ENCODE measurements at places on chromosomes 1 and 21.

DNA sequence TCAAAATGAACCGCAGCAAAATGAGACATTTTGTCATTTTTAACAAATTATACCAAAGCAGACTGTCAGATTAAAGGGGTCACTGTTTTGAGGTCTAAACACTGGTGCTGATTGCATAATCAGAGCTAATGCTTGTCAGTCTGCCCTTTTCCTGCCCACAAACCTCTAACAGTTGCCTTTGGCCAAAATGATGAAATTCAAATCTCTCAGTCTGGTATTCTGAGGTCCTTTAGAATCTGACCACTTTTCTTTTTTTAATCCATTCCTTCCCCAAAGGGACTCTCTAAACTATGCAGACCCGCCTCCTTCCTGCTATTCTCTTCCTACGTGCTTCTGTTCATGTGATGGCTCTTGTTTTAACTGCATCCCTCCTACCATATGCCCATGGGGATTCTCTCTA lies 145.2 kb upstream of the SPATA6 start:
- peak; percentile 11 for DNase-seq

DNA sequence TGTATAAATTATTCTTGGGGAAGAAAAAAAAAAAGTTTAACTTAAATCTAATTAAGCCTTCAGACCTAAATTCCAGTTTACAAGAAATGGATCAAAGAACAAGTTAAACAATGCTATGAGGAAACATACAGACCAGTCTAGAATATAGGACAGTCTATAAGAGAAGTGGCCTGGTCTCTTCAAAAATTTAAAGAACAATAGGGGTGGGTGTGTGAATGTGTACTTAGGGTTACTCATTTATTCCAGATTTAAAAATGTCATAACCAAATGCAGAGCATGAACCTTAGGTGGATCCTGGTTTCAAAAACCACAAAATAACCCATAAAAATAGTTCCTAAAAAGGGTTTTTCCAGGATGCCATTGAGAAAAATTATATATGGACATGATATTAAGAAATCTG lies 21.8 kb upstream of the SYNJ1 start:
- no peak for DNase-seq

GRCh38 chr1:240193679-240194078 lies 102.0 kb downstream of the FMN2 start:
- DNase-seq = no peak

- no peak for DNase-seq
Observed at GRCh38 chr1:67740543-67740942, 55.5 kb downstream of the GADD45A start.

GRCh38 chr1:108897865-108898720 lies 21.3 kb downstream of the GPSM2 start:
- DNase-seq = peak; percentile 64

DNA sequence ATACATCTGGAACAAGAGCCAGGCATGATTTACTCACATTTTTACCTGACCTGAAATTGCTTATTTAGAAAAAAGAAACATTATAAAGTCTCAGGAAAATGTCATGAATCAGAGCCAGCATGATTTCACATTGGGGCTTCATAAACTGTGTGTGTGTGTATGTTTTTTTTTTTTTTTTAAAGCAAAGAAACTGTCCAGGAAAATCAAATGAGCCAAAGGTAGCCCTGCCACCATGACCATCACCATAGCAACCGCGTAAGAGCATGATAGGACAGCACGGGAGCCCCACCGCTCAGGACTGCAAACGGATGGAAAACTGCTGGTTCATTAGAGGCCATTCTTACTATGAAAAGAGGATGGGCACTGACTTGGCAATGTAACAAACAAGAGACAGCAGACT lies 139.2 kb downstream of the NTMT2 start:
- DNase-seq = no peak

DNA sequence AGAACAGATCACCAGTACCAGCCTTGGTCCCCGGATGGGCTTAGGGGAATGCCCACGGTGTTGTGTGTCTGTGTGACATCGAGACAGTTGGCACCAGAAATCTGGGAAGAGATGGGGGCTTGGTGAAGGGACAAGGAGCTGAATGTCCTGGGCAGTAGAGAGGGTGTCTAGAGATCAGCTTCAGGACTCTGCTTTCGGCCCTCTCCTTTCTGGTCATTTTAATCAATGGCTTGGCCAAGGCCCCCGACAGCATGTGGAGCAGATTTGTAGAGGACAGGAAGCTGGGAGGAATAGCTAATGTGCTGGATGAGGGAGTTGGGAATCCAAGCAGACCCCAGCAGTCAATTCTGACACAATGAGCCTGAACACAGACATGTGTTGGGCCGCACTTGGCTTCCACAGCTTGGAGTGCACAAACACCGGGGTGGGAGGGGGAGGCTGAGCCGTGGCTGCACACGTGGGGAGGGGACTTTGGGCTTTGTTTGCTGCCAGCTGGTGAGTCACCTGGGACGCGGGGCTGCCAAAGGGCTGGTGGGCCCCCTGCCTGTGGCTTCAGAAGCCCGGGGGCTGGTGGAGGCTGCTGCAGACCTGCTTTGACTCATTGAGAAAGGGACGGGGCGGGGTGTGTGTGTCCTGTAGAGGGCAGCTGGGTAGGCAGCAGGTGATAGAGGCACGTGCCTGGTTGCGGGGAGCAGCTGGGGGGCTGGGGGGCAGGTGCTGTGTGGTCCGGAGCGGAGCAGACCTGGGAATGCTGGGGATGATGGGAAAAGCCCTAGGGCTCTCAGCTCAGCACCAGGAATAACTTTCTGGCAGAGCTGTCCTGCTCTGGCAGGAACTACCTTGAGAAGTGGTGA lies 20.9 kb downstream of the SLC1A7 start:
- DNase-seq = peak; percentile 61

DNA sequence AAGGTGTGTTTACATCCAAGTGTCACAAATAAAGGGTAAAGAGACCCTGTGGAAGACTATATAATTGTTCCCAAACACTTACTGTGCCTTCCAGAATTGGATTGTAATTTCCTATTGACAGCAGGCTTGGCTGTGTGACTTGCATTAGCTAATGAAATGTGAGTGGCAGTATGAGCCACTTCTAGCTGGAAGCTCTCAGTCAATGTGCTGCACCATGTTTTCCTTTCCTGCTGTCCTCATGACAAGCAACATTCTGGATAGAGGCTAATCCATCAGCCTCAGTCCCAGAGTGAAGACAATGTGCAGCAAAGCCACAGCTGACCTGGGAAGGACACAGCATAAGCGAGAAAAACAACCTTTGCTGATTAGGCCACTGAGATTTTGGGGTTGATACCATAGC lies 5.9 kb upstream of the FOXJ3 start:
- no peak for DNase-seq

GRCh38 chr1:33302325-33302724 lies 18.6 kb downstream of the A3GALT2 start:
- DNase-seq = no peak

DNA sequence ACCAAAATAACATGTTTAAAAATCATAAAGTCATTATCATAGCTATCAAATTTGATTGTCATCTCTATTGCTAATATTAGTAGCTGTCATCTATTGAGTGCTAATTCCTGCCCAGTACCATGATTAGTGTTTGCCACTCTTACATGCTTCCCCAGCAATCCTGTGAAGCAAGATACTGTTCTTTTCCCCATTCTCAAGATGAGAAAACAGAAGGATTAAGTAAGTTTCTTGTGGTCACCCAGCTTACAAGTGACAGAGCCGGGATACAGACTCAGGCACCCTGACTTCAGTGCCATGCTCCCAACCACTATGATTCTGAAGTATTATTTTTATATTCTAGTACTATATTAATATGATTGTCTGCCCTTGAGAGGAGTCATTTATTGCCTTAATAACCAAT lies 36.5 kb downstream of the LRRC8C start:
- DNase-seq = no peak

- no peak for DNase-seq
Observed at GRCh38 chr1:14948112-14948652, 205.4 kb upstream of the TMEM51 start.

DNA sequence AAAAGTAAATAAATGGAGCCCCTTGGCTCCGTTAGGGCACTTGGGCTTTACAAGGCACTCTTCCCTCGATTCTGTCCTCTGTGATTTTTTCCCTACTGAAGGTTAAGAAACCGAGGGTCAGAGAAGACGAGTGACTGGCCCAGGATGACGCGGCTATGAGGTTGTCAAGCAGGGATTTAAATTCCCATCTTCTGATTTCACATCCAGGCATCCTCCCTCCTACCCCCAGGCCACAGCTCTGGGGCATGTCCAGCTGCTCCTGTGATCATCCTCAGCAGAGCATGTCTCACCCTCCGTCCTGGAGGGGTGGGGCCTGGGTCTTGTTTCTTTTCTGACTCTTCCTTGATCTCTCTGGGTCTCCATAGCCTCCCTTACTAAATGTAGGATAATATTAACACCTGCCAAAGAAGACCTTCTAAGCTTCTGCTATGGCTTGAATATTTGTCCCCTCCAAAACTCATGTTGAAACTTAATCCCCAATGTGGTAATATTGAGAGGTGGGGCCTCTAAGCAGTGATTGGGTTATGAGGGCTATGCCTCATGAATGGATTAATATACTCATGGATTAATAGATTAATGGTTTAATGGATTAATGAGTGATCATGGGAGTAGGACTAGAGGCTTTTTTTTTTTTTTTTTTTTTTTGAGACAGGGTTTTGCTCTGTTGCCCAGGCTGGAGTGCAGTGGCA lies 4.6 kb downstream of the CRYBG2 start:
- DNase-seq = peak; percentile 39

DNA sequence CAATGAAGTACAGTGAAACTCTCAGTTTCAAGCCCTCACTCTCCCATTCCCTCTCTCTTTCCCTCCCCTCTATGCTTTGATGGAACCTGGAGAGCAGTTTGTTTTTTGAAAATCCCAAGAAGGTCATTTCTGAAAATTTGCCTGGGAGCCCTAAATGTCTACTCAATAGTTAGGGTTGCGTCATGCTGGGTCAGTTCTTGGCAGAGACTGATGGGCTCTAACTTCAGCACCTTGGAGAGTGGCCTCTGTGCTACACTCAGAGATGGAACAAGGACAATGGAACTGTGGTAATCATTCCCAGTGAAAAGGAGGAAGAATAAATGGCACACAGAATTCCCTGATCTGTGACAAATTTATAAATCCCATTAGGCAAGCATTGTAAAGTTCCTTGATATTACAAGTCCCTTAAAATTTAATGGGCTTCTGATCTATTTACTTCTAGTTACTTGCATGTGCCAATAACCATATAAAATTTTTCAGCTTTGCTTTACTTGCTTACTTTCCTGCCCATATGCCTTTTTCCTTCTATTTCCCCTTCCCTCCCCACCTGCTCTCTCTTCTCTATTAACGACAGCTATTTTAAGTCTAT lies 182.9 kb upstream of the KCND3 start:
- peak; percentile 49 for DNase-seq

- peak; percentile 57 for DNase-seq
Observed at GRCh38 chr1:39632682-39633417, 6.6 kb downstream of the HEYL start.

GRCh38 chr1:8147956-8148355 lies 121.8 kb upstream of the ERRFI1 start:
- DNase-seq = no peak

- DNase-seq = no peak
Observed at GRCh38 chr1:33361532-33362235, 40.8 kb upstream of the A3GALT2 start.

- DNase-seq = no peak
Observed at GRCh38 chr21:14766241-14766640, 220.1 kb upstream of the SAMSN1 start.

GRCh38 chr1:216702170-216702569 lies 21.1 kb downstream of the ESRRG start:
- DNase-seq = no peak

- no peak for DNase-seq
Observed at GRCh38 chr1:24316645-24317044, 2.5 kb upstream of the GRHL3 start.

DNA sequence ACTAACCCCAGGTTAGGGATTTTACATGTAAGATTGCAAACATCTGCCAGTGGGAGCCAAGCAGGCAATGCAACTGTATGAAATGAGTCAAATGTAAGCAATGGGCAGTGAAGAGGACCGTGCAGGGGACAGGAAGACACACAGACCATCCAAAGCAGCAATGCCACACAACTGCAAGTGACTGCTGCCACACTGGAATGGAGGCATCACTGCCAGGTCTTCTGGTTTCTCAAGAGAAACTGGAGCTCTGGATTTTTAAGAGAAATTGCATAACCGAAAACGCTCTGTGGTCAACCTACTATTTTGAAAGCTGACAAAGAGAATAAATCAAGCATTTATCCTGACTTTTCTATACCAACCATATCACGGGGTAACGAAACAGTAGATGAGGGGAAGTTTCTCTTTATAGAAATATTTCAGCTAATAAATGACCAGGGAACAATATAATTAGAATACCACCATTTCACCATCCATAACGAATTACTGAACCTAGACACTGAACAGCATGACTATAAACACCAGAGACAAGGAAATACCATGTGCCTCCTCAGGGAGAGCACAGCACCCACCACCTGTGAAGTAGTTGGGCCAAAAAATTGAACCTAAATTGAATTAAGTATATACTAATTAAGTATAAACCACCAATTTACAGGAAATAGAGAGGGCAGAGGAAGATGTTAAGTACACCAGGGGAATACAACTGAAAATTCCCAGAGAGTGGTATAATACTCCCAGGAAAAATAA lies 4.4 kb downstream of the AK2 start:
- DNase-seq = no peak

DNA sequence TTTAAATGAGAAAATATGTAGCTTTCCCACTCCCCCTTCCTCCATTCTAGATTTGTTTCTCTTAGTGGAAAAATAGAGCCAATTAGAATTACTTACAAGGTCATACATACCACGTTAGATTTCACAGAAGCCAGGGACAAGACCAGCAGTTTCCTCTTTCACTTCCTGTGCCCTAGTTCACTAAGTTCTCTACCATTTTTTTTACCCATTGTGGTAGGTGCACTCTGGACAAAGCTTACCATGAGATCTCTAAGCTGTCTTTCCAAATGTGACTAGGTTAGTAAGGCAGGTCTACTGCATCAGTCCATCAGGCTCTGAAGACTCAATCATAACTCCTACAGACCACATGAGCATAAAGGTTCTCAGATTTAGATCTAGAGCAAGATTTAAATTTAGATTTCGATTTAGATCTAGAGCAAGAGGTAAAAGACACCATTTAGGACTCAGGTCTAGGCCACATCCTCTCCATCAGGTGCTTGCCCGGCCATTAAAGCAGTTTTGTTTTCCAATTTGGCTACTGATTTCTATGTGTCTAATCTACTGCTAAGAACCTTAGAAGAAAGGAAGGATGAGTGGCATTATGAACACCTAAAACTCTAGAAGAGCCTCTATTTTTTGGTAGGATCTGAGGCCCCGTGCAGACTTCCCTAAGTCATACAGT lies 235.3 kb downstream of the FAF1 start:
- no peak for DNase-seq

GRCh38 chr1:7302873-7303272 lies 468.2 kb upstream of the VAMP3 start:
- no peak for DNase-seq

GRCh38 chr21:40011371-40011770 lies 144.1 kb downstream of the PCP4 start:
- no peak for DNase-seq

GRCh38 chr1:100736746-100737145 lies 17.2 kb downstream of the VCAM1 start:
- DNase-seq = peak; percentile 66

GRCh38 chr1:86507935-86508582 lies 38.8 kb upstream of the CLCA4 start:
- DNase-seq = peak; percentile 30

GRCh38 chr1:28067523-28068090 lies 20.8 kb downstream of the EYA3 start:
- peak; percentile 43 for DNase-seq

- DNase-seq = no peak
Observed at GRCh38 chr1:29502225-29502910, 266.0 kb downstream of the PTPRU start.

Measured in fibroblast of lung (primary cell).